NCI-H446 treated with DMSO at 0.1 percent for 48 hours (cell line): ENCODE measurements at places on chromosomes 2 and 18.

DNA sequence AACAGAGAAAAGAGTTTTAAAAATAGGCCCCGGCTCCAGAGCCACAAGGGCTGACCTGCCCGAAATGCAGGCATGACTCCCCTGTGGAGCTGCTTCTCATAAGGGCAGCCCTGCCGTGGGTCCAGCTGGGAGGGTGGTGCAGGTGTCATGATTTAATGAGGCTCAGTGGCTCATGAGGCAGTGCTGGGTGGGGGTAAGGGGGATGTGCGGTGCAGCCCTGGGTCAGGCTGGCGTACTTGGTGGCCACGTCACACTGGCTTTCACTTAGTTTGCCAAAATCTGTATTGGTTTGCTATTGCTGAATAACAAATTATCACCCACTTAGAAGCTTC, 33.6 kb downstream of the HJURP start:
- DNase-seq, result no peak

DNA sequence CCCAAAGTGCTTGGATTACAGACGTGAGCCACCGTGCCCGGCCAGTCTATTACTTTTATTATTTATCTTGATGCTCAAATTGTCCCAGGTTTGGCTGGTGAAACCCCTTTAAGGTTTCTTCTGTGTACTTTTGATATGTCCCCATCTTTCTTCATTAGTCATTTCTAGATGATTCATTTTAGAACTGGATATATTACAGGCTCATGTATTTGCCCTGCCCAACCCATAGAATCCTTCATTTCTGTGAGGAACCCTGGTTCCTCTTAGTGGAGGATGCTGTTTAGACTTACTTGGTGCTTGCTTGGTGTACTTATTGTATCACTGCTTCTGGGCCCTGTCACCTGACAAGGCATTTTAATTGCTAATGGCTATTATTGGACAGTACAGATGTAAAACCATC, 40.1 kb downstream of the KCMF1 start:
- DNase-seq, result no peak

- no peak for DNase-seq
Measured at GRCh38 chr2:54909001-54909400, 141.2 kb downstream of the RTN4 start.

- no peak for DNase-seq
Measured at GRCh38 chr2:205969584-205969983, 116.4 kb downstream of the INO80D start.

GRCh38 chr2:191813943-191814342, 32.9 kb downstream of the CAVIN2 start:
- DNase-seq, result no peak

- no peak for DNase-seq
Measured at GRCh38 chr2:237714690-237715458, 83.7 kb upstream of the RBM44 start.

DNA sequence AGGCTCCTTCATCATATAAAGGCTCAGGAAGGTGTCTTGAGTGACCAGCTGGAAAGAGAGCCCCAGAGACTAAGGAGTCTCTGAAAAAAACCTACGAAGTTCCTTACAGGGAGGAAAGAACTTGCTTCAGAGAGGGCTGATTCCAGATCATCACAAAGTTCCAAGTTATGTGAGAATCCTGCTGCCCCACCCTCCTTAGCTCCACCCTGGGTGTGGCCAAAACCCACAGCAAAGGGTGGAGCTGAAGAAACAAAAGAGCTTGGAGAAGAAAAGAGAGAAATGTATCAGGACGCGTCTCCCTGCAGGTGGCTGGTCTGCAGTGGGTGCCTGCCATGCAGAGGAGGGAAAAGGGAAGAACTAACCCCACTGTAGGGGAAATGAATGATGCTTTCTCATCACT, 32.8 kb upstream of the ZNF396 start:
- DNase-seq, result no peak

DNA sequence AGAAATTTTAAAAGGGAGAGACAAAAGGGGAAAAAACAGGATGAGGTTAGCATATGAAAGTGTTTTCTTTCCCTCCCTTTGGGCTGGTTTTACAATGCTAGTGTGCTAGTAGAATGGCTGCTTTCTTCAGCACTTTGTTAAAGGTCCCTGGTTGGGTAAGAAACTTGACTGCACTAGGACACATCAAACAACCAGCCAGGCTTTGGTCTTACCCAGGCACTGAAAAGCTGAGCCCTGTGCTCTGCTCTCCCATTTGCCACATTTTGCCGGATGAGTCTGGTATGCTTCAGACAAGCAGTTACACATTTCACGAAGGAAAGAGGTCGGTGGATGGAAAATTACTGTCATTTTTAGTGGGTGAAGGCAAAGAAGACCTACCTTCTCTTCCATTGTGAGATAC, 242.0 kb downstream of the DPP10 start:
- DNase-seq, result no peak

DNA sequence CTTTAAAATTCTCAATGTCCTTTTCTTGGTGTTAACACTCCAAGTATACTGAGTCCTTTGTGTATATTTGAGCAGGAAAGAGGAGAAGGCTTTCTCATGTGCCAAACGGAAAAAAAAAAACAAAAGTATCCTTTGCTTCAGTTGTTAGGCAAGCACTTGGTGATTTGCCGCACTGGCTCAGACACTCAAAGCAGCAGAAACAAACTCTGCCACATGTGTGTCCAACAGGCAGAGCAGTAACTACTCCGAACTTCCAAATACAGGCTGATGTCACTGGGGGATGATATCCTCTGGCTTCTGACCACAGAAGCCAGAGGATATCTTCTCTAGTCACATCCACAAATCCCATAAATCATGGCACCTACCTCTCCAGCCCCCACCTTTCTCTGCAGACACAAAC, 108.0 kb upstream of the SALL3 start:
- DNase-seq, result no peak

- DNase-seq, result no peak
Measured at GRCh38 chr2:176699098-176699497, 429.9 kb downstream of the MTX2 start.

DNA sequence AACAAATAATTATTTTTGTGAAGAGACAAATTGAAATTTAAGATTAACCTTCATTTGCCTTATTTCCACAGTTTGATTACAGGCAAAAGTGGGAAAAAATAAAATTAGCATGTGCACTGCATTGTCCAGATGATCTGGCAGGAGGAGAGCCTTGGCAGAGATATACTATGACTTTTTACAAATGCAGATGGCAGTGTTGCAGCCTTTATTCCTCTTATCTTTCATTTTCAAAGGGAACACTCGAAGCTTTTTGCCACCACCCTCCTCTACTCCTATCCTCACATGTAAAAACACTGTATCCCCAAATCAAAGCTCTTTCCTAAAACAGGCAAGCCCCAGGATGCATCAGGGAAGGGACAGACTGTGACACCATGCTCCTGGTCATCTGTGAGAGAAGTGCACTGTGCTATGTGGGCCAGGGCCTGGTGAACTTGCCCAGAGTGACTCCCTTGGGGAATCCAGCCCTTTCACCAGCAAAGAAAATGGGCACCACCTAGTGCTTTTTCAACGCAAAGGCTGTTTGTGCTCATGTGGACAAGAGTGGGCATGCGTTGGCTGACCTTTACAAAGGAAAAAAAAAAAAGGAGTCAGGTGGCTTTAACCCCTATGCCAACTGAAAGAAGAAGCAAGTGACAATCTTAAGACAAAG, 74.7 kb upstream of the ETAA1 start:
- DNase-seq, result peak; percentile 60

GRCh38 chr2:24065341-24065740, 10.8 kb downstream of the SF3B6 start:
- no peak for DNase-seq

DNA sequence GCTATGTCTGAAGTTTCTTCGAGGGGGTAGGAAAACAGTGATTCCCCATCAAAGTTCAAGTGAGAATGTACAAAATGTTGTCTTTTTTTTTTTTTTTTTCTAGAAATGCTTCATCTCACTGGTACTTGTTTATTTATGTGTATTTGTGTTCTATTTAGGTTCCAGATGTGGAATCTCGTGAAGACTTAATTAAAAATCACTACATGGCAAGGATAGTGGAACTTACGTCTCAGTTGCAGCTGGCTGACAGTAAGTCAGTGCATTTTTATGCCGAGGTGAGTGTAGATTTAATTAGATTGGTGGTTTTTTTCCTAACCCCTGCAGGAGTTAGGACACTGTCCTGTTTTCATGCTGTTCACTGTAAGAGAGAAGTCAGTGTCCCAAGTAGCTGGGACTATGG, 22.8 kb upstream of the STON1 start:
- no peak for DNase-seq

DNA sequence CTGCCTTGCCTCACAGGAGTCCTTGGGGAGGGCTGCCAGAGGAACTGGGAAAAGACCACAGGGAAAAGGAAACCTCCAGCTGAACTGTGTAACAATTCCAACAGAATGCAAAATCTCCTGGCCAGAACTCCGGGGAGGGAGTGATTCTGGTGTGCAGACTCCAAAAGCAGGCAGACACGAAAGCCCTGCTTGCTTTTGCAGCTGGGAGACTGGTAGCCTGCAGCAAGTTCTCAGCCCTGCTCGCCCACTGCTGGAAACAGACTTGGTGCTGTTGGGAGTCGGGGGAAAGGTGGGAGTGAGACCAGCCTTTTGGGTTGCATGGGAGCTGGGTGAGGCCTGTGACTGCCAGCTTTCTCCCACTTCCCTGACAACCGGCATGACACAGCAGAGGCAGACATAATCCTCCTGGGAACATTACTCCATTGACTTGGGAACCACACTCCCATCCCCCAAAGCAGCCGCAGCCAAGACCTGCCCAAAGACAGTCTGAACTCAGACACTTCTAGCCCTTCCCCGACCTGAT, 26.0 kb upstream of the NMI start:
- DNase-seq, result no peak

DNA sequence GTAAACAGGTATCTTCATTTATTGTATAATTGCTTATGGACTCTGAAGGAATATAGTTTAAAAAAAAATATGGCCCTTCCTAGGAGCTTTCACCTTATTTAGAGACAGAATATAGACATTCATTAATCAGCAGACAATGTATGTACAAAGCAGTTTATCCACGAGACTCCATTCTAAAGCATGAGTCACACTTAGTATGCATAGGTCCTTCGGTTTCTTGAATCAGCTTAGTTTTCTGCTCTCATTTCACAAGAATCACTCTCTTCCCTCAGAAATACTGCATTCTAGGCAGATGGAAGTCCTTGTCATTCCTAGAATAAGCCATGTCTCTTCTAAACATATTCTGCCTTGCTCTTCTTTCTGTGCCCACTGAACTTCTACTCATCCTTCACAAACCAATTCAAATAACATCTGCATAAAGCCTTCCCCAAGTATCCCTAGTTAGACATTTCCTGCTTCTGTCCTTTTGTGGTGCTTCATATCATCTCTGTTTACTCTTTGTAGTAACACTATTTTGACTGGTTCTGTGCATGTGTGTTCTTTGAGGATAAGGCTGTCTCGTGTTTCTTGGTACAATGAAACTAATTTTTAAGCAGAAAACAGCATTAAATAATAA, 84.5 kb downstream of the PTRHD1 start:
- no peak for DNase-seq

DNA sequence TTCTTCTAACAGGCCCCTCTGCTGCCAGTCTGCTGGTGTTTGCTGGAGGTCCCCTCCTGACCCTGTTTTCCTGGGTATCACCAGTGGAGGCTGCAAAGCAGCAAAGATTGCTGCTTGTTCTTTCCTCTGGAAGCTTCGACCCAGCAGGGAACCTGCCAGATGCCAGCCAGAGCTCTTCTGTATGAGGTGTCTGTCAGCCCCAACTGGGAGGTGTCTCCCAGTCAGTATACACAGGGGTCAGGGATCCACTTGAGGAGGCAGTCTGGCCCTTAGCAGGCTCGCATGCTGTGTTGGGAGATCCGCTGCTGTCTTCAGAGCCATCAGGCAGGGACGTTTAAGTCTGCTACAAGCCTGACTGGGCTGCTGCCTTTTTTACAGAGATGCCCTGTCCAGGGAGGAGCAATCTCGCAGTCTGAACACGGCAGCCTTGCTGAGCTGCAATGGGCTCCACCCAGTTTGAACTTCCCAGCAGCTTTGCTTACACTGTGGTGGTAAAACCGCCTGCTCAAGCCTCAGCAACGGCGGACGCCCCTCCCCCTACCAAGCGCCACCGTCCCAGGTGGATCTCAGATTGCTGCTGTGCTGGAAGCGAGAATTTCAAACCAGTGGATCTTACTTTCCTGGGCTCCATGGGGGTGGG, 29.9 kb downstream of the CHCHD5 start:
- DNase-seq, result no peak

DNA sequence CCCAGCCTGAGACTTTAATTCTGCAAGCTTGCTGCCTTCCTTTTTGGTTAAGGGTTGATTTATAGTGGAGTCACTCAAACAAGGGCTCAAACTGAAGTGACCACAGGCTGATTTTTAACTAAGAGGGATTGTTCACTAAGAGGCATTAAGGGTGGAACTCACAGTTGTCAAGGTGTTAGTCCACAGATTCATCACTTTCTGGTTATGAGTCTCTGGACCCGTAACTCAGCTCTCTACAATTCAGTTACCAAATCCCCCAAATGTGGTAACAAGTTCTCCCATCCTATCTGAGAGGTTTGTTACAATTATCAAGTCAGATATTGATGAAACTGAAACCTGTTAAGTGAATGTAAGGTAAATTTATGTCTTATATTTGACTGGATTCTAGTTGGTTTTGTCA, 185.9 kb upstream of the KLHL14 start:
- no peak for DNase-seq

GRCh38 chr2:67510745-67511144, 113.6 kb downstream of the ETAA1 start:
- no peak for DNase-seq

DNA sequence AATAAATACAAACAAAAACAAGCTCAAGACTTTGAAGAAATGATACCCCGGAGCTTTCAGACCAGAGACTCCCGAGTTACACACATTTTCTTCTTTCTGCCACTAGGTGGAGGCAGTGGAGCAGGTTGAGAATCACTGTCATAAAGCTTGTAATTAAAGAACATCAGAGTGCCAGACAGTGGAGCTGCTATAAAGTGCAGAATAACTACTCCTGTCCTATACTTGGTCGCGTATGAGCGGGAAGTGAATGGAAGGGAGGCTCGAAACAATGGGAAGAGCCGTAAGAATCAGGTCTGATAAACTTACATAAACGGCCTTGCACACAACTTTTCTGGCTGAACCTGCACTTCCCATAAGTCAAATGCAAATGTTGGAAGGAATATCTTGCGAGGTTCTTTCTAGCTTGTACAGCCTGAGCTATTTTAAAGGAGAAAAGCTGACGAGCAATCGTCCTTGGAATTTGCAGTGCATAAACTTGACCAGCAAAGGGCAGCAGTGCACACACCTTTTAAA, 189.0 kb downstream of the RPIA start:
- DNase-seq, result no peak

DNA sequence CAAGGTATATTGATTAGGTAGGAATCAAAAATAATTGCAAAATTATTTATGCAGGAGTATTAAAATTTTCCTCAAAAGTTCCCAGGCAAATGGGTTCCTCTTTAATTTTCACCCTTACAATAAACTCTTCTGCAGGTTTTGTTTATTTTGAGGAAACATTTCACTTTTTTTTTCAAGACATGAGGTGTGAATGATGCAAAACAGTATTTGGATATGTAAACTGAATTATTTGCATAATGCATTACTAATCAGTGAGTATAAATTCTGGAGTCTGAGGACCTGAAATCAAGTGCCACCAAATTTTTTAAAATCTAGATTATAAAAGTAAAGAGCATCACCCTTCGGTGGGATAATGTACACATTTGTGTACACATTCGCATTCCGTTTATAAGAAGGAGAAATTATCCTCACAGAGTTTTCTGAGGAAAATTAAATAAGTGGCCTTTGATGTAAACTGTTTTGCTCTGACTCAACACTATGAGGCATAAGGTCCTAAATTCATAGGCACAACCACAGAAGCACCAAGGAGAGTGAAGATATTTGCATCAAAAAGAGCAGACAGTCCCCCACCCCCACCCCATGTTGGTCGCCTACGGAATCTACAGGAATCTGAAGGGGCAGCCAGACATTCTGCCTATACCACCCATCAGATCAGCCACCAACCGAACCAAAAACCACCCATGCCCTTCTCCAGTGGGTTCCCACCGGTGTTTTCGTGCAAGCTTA, 33.1 kb downstream of the BCL11A start:
- no peak for DNase-seq
